ENCODE measurements at places on chromosomes 6 and 20.

DNA sequence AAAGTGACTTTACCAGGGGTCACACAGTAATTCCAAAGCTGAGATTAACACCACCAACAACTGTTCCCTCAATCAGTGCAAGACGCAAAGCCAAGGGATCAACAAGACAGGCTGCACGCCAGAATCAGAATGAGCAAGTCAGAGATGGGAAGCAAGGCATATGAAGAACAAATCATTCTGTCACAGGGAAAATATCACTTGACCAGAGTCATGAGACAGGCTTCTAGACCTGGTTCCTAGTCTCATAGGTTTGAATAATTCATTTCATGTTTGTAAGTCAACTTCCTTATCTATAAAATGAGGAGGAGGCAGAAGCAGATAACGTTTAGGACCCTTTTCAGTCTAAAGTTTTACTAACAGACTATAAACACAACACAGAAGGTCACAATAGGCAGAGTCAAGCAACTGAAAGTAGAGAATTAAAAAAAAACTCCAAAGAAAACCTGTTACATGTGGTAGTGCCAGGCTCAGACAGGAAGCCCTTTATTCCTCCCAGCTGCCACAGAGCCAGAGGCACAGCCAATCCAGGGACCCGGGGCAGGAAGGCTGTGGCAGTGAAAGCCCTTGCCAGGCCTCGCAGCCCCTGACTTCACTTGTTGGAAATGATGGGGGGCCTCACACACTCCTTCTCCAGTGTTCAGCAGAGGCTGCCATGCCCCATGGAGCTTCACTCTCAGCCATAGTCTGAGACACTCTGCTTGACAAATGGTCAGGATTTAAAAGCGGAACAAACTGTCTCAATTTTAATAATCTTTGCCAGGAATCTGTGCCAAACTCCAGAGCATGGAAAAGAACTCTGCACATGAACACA, 29.2 kb upstream of the DST start:
- DNase-seq = no peak

DNA sequence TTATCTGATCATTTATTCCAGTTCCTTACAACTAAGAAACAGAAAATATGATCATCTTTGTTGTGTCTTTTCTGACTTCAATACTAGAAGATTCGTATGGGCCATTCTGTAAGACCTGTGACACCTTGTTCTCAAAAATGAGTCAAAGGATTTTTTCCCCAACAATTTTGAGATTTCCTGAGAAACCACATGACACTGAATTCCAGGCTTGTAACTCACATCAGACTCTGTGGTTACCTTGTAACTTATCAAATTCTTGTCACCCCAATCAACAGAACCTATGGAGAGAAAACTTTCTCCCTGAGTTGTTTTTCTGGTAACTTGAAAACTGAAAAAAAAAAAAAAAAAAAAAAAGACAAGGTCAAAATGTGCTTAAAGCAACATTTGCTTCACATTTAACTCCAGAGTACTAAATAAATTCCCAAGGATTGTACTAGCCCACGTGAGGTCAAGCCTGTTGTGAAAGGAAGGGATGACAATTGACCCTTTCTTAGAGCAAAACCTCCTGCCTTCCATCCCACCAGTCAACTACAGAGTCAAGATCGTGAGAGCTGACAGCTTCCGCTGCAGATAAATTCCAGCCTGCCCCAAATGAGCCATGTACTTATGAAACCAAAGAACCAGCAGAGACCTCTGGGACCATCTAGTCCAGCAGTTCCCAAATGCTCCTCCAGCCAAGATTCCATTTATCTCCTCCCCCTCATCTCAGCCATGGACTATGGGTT, 140.3 kb downstream of the TBX18 start:
- DNase-seq = no peak

DNA sequence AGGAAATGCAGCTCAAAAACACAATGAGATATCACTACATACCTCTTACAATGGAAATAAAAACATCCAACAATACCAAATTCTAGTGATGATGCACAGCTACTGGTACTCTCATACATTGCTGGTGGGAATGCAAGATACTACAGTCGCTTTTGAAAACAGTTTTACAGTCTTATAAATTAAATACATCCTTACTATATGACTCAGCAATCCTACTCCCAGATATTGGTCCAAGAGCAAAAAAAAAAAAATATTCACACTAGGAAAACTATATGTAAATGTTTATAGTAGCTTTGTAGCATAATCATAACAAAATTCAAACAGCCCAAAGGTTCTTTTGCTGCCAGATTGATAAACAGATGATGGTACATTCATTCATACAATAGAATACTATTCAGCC, 217.4 kb upstream of the FAM83B start:
- no peak for DNase-seq

DNA sequence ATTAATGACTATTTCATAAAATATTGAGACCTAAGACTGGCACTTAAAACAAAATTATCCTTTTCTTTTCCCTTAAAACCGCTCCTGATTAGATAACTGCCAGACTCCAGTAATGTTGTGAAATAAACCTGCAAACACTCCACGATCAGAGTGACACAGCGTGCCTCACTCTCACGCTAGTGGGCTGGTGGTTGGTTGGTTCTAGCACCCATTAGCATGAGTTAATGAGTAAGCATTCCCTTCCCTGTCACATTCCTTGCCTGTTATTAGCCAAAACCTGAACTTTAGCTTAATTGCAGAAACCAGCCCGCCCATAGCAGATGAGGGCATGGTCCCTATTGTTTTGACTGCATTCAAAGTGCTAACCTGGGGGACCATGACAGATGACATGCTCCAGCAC, 193.4 kb downstream of the CD83 start:
- DNase-seq = no peak

- DNase-seq = no peak
These were observed 644 bp downstream of the OARD1 start for GRCh38 chr6:41071501-41071922.

DNA sequence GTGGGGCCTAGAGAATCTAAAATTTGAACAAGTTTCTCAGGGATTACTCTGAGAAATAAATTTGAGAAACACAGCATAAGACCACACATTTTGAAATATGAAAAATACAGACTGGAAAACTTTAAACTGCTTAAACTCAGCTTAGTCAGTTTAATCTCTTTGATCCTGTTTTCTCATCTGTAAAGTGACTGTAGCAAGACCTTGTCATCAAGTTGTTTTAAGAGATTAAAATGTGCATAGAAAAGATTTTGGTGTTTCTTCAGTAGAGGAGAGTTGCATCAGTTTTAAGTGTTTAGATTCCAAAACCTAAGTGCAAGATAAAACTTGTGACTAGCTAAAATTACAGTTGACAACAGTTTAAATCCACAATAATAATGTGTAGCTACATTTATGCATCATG, 8.1 kb upstream of the BCKDHB start:
- no peak for DNase-seq

GRCh38 chr20:39602649-39603048, 640.5 kb downstream of the DHX35 start:
- DNase-seq = no peak

DNA sequence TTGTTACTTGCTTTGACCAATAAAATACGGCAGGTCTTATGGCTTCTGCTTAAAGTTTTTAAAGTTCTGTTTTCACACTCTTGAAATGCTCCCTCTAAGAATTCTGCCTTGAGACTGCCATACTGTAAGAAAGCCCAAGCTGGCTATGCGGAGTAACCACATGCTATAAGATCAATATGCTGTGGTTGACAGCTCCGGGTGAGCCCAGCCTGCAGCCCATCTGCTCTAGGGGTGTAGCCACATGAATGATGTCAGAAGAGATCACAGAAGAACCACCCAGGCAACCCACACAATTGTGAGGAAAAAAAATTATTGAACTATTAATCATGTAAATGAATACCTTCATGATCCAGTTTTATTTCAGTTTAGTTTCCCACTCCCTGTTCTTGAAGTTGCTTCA, 26.1 kb upstream of the SH3BGRL2 start:
- DNase-seq = no peak

DNA sequence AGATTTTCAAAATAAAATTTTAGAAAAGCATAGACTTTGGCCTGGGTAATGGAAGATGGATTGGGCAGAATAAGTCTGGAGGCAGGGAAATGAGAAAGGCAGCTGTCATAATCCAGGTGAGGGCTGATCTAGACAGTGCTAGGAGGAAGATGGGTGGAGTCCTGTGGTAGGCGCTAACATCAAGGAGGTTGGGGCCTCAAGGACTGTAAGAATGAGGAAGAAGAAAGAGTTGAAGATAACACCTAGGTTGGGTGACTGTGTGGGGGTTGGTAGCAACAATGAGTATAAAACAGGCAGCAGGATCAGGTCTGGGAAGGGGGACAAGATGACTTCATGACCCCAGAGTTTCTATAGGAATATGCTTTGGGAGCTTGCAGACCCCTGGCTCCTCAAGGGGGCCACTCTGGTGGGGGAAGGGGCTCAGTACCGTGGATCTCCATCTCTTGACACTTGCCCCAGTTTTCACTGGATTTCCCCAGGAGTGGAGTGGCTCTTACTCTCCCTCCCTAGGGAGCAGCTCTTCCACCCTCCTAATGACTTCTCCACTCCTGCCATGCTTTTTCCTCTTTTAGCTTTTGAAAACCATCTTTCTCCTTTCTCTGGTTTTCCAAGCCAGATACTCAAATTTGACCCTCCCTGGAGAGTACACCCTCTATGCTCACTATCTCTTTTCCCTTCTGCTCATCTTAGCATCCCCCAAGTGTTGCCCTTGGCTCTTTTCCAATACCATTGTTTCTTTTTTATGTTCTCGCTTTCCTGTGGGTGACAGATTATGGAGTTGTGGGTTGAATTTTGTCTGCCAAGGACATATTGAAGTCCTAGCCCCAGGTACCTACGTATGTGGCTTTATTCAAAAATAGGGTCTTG, 14.8 kb downstream of the TRIM31 start:
- no peak for DNase-seq

DNA sequence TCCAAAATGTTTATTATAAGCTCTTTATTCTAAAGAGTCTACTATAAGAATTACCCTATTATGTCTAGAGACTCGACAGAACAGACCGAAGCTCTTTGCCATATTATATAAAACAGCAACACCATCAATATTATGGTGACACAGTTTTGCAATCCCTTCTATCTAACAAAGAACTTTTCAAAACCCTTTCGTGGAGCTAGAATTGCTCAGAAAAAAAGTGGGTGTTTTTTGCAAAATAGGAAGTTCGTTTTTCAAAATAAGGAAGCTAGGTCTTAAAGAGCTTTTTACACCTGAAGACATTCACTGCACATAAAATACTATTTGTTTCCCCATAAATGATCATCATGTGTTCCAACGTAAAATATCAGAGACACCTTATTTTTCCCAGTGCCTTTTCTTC, 240.0 kb downstream of the FOXC1 start:
- DNase-seq = no peak

DNA sequence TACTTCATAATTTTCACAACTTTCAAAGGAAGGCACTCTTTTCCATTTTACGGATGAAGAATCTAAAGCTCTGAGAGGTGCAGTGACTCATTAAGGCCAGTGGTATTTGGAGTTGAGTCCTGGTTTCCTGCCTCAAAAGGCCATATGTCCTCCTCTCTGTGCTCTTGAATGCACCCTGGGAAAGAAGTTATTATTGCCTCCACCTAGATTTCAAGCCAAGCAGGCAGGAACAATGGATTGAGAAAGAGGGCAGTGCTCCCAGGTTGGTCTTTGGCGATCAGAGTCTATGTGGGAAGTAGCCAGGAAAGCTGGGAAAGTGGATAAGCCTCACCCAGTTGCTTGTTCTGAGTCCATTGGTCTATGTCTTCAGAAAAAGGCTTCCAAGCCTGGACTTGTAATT, 165.0 kb downstream of the MAFB start:
- DNase-seq = no peak

DNA sequence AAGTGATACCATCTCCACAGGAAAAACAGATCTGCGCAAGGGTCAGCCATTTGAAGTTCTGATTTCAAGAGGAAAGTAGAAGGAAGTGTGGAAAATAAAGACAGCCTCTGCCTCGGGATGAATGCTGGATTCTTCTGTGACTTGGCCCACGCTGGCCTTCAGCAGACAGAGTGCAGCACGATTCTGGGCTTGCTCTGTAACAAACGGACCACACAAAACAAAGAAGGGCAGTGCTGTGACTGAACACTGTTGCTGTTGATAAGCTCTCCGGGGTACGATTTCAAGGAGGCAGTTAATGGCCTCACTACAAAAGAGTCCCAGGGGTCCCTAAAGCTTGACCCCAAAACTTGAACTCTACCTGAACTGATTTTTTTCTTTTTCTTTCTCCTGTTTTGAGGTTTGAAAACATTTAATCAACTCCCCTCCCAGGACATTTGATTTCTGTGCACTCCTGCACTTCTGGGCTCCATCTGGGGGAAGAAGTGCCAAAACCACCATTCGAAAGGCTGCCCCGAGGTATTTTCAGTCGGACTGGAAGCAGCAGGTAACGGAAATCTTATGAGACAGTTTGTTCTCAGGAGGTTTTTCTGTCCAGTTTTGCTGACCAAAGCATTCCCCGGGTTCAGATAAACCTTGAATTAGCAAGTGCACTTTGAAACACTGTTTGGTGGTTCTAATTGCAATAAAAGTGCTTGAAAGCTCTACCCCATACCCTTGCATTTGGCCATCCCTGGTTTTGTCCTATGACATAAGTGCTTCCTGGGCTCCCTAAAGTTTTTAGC, 189.6 kb downstream of the MYLK4 start:
- DNase-seq = no peak

GRCh38 chr20:31811198-31811597, 8.0 kb upstream of the MYLK2 start:
- no peak for DNase-seq

GRCh38 chr20:10927011-10927583, 253.3 kb upstream of the JAG1 start:
- no peak for DNase-seq

DNA sequence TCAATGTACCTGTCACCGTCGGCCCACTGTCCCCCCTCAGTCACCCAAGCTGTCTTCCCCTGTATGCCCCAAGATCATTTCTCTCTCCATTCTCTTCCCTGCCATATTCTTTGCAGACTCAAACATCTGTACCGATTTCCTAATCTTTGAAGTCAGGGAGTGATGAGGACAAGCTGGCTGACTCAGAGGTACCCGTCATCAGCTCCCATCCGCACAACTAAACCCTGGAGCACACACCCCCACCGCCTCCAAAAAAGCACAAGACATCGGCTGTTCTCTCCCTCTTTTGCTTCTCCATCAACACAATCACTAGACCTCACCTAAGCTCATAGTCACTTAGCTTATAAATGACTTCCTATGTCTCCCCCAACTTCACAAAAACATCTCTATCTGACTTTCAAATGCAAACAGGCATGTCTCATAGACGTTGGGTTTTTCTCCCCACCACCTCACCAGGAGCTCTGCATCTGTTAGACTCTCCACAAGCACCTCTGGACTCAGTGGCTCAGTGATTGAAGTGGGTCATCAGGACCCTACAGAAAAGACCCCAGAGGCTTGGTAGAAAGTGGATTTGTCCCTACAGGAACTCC, 11.5 kb upstream of the NFATC2 start:
- no peak for DNase-seq

DNA sequence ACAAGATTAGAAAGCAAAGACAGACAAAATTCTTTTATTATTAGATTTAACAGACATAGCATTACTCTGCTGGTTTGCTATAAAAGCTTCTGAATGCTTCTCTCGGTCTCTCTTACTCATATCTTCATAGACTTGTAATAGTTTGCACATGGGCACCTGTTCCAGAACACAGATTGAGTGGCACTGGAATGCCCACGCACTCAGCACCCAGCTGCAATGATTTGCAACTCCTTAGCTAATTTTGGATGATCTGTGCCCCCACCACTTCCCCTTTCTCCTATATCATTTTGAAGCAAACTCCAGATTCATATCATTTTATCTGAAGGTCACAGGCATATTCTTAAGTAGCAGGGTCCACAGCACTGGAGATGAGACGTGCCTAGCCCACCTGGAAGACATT, 148.8 kb downstream of the CFAP61 start:
- DNase-seq = no peak

GRCh38 chr6:103798166-103798565, 1061.6 kb downstream of the HACE1 start:
- no peak for DNase-seq

- DNase-seq = no peak
These were observed 41.6 kb upstream of the ZNF217 start for GRCh38 chr20:53635221-53635620.
